ENCODE measurements at places on chromosomes 13 and 19.

DNA sequence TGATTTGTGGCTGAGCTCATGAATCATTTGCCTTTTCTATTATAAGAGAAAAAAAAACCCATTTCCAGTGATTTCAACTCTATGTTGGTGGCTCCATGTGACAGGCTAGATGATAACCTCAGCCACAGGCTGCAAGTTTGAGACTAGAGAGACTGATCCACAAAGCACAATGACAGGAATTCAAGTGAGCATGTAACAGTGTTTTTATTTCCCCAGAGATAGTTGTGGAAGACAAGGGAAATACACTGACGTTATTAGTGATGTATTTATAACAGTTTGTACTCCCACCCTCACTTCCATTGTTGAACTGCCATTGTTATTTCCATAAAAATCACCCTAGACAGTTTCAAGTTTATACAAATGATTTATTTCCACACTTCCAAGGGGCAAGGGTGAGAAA is 27.9 kb upstream of the EDNRB start:
- DNase-seq, result no peak

- DNase-seq, result no peak
Observed at GRCh38 chr19:43692877-43693276, 22.9 kb upstream of the PLAUR start.

GRCh38 chr13:84843368-84843767 is 955.9 kb downstream of the SLITRK6 start:
- no peak for DNase-seq

DNA sequence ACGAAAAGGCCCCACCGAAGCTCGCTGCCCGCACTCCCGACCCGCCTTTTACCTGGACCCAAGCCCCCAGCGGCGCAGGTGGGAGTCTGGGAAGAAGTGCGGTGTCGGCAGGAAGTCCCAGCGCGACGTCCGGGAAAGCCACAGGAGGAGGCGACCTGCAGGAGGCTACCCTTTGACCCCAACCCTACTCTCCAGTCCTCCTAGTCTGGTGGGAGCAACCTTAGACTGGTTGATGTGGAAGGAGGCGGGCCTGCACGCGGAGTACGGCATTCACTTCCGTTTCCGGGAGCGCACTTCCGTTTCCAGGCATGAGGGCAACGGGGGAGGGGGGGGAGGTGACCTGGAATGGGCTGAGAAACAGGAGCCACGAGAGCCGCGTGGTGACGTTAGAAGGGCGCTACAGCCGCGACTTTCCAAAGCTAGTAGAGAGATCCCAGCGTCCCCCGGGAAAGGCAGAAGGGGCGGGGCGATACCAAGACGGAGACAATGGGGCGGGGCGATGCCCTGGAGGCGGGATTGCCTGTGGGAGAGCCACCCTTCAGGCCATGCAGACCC is 28.5 kb downstream of the ZNF266 start:
- peak; percentile 22 for DNase-seq

DNA sequence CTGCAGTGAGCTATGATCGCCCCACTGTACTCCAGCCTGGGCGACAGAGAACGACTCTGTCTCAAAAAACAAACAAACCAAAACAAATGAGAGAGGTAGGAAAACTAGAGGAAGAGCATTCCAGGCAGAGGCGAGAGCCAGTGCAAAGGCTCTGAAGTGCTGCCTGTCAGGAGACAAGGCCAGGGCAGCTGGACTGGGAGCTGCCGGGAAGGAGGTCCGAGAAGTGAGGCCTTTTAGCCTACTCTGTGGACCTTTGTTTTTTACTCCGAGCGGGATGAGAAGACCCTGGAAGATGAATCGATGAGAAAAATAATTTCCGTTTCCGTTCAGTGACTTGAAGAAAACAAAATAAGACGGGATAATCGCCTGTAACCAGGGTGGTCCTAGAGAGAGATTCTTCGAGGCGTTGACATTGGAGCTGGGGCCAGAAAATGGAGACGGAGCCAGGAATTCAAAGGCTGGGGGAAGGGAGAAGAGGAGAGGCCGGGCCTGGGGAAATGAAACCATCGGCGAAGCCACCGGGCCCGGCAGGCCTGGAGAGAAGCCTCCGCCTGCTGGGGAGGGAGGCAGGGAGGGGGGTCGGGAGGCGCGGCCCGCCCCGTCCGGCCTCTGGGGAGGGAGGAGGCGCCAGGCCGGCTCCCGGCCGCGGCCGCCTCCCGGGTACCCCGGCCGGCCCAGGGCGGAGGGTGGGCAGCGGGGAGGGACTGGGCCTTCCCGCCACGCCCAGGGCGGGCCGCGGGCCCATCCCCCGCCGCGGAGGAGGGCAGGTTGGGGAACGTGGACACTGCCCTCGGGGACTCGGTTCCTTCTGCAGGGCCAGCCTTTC is 7.8 kb upstream of the SERTAD1 start:
- peak; percentile 30 for DNase-seq

DNA sequence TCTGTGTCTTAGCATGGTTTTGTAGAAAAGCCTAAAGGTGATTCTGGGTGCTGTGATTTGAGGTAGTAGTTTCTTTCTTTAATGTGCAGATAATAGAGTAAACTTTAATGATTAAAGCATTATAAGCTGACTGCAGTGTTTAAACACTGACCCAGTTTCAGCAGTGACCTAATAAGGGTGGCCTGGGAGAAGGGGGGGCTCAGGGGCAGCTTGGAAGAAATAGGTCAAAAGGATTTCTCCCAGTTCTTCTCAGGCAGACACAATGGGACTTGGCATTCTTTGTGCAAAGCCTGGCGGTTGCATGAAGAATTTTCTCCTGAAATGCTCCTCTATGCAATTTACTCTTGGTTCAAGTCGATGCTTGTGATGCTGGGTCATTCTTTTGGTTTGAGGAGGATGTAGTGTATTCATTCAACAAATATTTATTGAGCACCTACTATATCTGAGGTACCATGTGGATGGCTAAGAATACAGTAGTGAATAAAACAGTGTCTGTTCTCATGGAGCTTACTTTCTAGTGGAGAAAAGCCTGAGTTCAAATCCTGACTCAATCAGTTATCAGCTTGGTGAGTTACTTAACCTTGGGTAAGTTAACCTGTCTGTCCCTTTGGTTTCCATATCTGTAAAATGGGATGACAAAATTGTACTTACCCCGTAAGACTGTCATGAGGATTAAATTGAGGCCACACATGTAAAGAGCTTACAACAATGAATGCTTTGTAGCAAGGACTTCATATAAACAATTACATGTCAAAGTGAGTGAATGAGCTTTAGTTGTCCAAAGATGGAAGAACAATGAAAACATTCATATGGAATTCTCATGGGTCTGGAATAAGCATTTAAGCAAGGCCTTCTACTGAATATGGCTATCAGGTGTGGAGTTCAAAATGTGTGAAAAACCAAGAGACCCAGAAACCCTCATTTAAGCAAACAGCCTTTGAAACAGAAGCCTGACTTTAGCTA is 210.2 kb downstream of the KCNRG start:
- no peak for DNase-seq

- no peak for DNase-seq
Observed at GRCh38 chr13:21033212-21033840, 28.1 kb downstream of the LATS2 start.

DNA sequence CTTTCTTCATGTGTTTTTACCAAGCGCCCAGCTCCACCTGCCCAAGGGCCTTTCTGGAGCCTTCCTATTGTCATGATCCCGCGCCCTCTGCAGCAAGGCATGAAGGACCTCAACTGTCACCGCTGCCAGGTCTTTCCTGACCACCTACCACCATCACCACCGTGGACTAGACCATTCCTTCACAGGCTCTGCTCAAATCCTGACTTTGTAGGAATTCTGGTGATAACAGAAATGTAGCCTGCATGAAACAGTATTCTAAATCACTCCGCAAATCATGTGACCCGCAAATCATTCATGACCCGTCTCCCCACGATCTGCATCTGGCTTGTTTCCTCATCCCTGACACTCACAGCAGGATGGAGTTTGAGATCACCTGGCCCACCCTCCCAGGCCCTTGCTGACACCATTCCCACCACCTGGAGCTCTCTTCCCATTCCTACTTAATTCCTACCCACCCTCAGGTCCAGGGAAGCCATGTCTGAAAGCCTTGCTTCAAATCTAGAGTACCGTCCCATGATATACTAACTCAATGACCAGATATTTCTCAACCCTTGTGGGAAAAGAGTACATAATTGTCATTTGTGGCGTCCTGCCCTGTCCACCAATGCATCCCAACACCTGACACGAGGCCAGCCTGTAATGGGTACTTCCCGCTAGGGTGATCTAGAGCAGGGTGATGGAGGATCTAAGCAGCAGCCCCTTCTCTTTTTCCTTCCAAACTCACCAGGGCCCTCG is 1.3 kb downstream of the UBE2S start:
- no peak for DNase-seq

GRCh38 chr13:44404261-44405132 is 30.9 kb downstream of the SERP2 start:
- no peak for DNase-seq

- DNase-seq, result no peak
Observed at GRCh38 chr13:76329004-76329403, 557.2 kb downstream of the KCTD12 start.

DNA sequence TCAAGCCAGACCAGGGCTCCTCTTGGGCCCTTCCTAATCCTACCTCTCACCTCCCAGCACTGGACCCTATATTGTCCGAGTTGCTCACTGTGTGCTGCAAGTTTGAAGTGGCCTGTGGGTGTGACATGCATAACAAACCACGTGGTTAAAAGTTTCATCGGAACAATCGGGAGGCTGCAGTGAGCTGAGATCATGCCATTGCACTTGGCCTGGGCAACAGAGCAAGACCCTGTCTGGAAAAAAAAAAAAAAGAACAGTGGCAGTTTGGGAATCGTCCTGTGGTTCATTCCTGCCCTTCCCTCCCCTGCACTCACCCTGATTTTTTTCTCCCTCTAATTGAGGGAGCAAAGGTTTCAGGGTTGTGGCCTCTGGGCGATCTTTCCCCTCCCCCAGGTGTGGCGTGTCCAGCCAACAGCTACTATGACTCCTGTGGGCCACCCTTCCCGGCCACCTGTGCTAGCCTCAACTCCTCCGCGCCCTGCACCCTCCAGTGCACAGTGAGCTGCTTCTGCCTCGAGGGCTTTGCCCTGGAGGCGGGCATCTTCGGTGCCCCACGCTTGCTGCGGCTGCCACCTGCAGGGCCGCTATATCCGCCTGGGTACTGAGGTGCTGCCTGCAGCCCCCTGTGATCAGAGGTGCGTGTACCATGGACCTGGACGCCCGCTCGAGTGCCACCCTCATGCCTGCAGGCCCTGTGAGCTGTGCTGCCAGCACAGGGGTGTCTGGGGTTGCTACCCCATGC is 16.3 kb upstream of the FXYD3 start:
- no peak for DNase-seq

- no peak for DNase-seq
Observed at GRCh38 chr13:82330499-82330898, 1551.8 kb downstream of the SLITRK1 start.

- peak; percentile 47 for DNase-seq
Observed at GRCh38 chr19:14563989-14564651, 7.7 kb downstream of the NDUFB7 start.

- no peak for DNase-seq
Observed at GRCh38 chr19:5339950-5340636, 519 bp downstream of the PTPRS start.

GRCh38 chr19:5031231-5032100 is 62.6 kb downstream of the KDM4B start:
- DNase-seq, result peak; percentile 60

DNA sequence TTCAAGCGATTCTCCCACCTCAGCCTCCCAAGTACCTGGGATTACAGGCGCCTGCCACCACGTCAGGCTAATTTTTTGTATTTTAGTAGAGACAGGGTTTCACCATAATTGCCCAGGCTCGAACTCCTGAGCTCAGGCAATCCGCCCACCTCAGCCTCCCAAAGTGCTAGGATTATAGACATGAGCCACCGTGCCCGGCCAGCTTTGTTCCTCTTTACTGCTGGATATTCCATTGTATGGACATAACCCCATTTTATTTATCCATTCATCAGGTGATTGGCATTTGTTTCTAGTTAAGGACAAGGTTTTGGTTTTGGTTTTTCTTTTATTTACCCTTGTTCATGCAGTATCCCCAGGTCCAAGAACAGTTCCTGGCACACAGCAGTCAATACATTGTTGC is 4.1 kb upstream of the RPS9 start:
- no peak for DNase-seq

DNA sequence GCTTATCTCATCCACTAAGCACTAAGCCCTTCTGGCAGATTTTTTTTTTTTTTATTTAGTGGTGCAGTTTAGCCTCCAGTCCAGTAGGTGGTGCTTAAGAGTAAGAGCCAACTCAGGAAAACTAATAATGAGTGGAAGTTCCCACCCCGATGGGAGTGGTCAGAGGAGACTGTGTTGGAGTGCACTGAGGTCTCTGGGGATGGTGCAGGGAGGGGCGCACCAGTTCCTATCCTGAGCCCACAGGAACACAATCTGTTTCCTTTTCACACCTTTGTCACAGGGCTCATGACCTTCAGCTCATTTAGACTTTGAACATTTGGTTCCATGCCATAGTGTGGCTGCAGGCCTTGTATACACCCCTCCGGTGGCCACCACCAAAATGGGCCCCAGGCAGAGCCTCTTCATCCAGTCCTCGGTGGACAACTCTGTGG is 367.4 kb downstream of the SPRY2 start:
- no peak for DNase-seq

GRCh38 chr19:13099073-13099999 is 3.3 kb downstream of the LYL1 start:
- DNase-seq, result no peak

GRCh38 chr13:112624602-112625430 is 36.9 kb upstream of the TUBGCP3 start:
- DNase-seq, result no peak

- no peak for DNase-seq
Observed at GRCh38 chr13:66069570-66069969, 1160.6 kb downstream of the PCDH9 start.

- no peak for DNase-seq
Observed at GRCh38 chr13:34046457-34046856, 228.5 kb downstream of the RFC3 start.

GRCh38 chr19:34131100-34131499 is 41.2 kb upstream of the LSM14A start:
- DNase-seq, result no peak

DNA sequence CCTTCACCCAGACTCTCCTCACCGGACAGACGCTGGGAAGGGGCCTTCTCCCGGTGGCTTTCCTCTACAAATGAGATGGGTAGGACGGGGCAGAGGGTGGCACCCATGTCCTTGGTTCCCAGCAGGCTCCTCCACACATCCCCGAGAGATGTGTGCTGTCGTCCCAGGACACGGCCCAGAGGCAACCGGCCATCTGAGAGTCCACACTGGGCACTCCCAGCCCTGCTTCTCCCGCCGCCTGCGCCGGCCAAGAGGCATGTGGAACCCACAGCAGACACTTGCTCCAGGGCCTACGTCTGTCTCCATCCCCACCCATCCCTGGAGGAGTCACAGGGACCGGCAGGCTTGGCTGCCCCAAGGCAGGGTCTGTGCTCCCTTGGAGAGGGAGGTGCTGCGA is 179.9 kb downstream of the KDM4B start:
- DNase-seq, result no peak
